Karpas-422 (cell line): ENCODE measurements at places on chromosomes 7 and 10. TPM values are rescaled to one million over a fixed set of nuclear protein-coding genes. Genes with fewer than 3 reads are reported as not detected.

The OPN1SW gene
- not detected in 2 replicates for total RNA-seq

The ANKRD2 gene
- not detected in 2 replicates for total RNA-seq

GRCh38 chr10:126350216-126350992 lies 37.9 kb downstream of the ADAM12 start:
- DNase-seq: no peak

The SPDYE8 gene
- not detected in 2 replicates for total RNA-seq

DNA sequence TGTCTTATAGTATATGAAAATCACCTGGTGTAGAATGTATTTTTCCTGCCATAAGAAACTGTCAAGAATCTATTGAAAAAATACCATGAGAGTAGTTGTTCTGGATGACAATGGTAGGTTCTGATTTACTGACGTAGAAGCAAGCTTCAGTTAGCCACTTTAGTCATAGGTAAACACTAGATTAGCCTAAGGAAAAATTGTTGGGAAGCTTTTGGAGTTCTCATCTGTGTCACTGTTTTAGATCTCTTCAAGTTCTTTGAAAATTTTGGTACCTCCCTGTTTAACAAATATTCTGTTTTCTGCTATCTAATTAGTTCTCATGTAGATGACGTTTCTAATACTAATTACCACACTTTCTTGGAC lies 131.8 kb downstream of the ADK start:
- DNase-seq: no peak

The LYZL2 gene
- not detected in 2 replicates for total RNA-seq

DNA sequence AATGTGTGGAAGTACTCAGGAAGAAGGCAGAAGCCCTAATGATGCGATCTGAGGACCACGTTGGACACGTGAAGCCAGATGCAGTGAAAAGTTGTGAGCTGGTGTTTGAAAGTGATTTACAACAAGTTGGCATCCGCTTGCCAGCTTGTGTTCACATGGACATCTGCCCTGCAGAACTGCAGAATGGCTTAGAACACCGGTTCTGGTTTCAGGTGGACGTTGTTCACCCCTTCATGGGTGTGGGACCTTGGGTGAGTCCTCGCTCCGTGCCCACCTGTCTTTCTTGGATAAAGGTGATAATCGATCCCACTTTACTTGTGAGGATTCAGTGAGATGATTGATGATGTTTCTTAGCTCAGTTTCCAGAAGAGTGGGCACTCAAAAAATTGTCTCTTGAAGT lies 53.8 kb downstream of the CAMK1D start:
- no peak for DNase-seq

DNA sequence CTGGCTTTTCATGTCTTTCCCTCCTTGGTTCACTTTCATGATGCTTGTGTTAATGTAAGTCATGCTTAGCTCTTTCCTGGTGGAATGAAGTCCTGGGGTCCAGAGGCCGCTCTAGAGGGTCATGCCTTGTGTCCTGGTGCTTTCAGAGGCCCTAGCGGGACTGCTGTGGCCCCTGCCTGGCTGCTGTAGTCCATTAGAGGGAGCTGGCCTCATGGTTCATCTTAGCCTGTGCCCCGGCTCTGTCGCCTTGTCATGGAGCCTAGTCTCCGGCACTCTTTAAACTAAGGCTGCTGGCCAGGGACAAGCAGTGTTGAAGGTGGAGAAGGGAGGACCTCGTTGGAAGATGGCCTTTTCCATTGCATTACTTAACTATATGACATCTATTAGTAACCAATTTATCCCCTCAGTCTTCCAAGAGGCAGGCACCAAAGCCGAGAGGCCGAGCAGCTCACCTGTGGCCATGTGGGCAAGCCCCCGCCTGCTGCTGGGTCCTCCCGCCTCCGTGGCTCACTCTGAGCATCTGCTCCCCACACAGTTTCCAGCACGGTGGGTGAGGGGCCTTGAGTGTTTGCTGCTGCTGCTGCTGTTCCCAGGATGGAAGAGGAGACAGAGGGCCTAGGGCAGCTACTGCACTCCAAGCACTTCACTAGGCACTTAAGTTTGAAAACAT lies 5.0 kb upstream of the NDUFB2 start:
- DNase-seq: no peak

DNA sequence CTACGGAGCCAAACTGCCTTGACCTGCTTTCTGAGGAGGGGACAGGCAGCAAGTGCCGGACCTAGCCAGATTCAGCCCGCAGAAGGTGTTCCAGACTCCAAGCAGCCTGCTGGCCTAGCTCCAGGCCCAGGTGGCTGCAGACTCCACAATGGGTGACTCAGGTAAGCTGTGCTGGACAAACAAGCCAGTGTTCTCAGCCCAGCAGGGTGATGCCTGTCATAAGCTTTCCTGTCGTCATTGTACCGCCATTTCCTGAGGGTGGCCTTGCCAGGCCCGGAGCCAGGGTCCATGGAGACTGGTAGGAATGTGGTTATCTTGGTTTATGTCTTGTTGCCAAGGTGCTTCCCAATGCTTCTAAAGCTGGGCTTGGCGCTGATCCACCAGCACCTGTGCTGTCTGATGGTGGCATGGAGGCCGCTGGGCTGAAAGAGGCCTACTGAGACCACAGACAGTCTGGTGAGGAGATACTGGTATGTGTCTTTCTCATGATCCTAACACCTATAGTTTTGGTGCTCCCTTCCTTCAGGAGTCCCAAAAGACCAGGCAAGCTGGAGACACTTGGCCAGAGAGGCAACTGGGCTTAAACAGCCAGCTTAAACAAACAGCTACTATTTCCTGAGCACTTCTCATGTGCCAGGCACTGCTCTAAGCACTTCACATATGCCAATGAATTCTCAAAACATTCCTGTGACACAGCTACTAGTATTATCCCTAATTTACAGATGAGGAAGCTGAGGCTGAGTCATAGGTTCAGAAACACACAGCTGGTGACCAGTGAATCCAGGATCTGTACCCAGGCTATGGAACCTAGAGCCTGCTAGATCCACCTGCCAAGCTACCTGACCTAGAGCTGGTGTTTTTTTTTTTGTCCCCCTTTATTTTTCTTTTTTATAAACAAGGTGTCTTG lies 42.0 kb downstream of the ZC3HC1 start:
- no peak for DNase-seq

DNA sequence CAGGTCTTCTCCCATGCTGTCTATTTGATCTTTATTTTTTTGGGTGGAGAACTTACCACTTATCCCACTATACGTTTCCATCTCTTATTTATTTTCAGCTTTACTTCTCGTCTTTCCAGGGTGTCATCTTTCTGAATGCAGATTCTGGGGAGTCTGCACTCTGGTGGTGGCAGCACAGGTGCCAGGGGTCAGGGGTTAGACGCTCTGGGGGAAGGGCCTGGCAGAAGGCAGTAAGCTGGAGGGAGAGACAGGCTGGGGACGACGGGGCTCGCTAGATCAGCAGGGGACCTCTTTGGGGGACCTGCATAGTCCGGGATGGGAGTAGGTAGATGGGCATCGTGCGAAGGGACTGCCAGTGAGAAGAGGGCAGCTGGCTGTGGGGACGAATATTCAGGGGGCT lies 22.3 kb downstream of the CHST12 start:
- no peak for DNase-seq

The MKX gene
- total RNA-seq: not detected in 2 replicates

The RGS10 gene
- total RNA-seq: 54.5 and 78.0 TPM in 2 replicates
